ENCODE measurements at places on chromosomes 11 and 22.

- no peak for DNase-seq
These were observed 425.9 kb downstream of the TMEM135 start for GRCh38 chr11:87463486-87464102.

- DNase-seq: no peak
These were observed 349.7 kb downstream of the BUD13 start for GRCh38 chr11:116422956-116423600.

GRCh38 chr11:116336540-116336939, 436.2 kb downstream of the BUD13 start:
- DNase-seq: no peak

DNA sequence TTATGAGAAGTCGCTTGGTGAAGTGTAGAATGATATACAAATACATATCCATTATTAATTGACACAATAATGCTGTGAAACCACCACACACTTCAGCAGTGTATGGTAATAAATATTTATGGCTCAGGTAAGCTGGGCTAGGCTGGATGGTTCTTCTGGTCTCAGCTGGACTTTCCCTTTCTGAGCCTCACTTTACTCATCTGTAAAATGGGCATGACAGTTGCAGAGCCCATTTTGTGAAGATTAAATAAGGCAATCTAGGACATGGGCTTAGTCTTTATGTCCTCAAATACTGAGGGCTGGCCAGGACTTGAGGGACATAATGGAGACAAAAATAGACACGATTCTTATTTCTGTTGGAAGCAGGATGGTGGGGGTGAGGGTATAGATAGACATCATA, 196.1 kb downstream of the MIAT start:
- no peak for DNase-seq

DNA sequence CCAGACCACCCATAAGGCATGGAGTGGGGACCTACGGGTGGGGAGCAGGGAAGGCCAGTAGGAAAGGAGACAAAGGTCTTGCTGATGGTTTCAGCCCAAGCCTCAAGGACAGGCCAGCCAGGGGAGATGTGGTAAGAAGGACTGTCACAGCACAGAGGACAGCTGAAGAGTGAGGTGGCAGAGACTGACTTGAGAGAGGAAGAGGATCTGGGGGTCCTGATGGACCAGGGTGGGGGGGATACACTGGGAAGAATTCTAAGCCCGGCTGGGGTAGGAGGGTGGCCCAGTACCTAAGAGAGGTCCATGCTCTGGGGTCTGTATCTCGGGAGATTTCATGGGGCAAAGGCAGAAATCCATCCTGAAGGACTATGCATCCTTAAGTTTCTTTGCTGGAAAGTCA, 66.1 kb upstream of the THY1 start:
- DNase-seq: no peak

DNA sequence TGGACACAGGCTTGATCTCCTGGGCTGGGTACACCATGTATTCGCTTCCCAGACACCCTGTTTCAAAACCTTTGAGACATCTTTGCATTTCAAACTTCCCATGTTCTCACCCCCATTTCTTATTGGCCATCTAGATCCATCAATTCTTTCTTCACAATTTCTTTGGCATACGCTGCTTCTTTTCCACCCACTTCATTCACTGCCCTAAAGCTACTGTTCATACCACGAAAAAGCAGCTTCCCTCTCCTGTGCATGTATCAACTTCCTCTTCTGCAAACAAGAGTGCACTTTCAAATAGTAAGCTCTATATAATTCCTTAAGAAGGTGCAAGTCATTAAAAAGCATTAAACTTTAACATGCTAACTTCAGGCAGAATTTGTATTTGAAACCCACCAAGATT, 21.4 kb downstream of the UVRAG start:
- no peak for DNase-seq

DNA sequence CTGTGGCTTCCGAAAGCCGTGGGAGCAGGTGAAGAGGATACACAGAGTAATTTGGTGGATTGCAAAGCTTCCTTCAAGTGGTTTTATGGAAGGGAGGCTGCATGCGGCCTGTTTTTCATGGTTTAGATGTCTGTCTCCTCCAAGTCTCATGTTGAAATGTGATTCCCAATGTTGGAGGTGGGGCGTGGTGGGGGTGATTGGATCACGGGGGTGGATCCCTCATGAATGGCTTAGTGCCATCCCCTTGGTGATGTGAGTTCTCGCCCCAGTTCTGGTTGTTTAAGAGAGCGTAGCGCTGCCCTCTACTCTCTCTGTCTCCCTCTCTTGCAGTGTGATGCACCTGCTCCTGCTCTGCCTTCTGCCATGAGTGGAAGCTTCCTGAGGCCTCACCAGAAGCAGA, 247.8 kb upstream of the B3GAT1 start:
- no peak for DNase-seq

DNA sequence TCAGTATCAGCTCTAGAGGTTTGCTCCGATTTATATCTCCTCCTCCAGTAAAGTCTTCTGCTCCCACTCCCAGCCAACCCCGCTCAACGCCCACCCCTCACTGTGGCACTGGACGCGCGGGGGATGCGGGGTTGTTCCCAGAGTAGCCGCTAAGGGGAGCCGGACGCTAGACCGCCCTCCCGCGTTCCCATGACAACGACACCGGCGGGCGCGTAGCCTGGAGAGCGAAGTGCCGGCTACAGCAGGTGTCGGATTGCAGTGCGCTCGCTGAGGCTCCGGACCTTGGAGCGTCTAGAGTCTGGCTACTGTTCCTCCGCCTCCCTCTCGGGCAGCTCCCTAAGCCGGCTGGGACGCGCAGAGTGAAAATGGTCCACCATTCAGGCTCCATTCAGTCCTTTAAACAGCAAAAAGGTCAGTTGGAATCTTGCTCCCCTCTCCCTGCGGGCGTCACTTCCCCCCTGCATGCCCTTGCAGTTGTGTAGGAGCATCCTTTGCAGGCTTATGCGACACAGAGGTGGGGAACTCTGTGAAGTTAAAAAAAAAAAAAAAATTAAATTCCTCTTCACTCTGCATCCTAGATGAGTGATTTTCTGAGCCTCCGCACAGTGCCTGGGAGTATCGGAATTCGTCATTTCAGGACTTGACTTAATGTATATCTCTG, at the start of gene ANO3:
Gene ANO3, plus strand, starts transcription at position 220 of the 661 bp plus-strand sequence. Its CDS starts 146 bp downstream, at position 366.
- no peak for DNase-seq

GRCh38 chr11:312092-312816, 1.6 kb upstream of the IFITM1 start:
- DNase-seq: no peak

DNA sequence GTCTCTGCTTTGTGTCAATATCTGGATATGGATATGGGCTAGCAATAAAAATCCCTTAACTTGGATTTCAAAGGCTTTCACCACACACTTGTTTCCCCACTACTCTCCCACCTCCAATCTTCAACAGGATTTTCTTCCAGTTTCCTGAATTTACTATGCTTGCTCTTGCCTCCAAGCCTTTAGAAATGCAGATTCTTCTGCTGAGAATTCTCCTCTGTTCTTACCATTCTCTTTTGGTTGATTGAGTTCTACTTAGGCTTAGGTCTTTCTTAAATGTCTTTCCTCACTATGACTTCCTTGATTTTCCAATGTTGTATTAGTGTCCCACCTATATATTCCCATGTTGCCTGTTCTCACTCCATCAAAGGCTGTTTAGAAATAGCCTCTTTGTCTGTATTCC, 1502.4 kb upstream of the TENM4 start:
- DNase-seq: no peak

DNA sequence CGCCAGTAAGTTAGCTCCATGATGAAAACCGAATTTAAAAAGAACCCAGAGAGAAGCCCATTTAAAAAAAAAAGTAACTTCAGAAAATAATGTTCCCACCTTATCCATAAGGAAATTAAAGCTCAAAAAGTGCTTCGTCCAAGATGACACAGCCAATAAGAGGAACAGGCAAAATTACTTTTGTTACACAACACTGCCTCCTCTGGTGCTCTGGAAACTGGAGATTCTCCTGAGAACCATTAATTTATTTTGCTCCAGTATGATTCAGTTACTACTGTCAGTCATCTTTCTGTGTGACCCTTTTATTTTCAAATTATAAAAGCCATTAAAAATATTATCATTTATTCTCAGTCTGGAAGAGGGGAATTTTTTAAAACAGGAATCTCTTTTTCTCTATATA, 2.0 kb downstream of the IFT27 start:
- DNase-seq: peak; percentile 64

GRCh38 chr22:46079861-46080821, 70.2 kb upstream of the PPARA start:
- no peak for DNase-seq

- DNase-seq: peak; percentile 21
These were observed 28.5 kb downstream of the DCDC1 start for GRCh38 chr11:31340903-31341572.

- no peak for DNase-seq
These were observed 2.1 kb downstream of the ZP1 start for GRCh38 chr11:60869451-60869825.

GRCh38 chr11:131802440-131803115, 432.2 kb downstream of the NTM start:
- DNase-seq: no peak

GRCh38 chr11:124898263-124898680, 607 bp upstream of the ROBO4 start:
- DNase-seq: no peak

DNA sequence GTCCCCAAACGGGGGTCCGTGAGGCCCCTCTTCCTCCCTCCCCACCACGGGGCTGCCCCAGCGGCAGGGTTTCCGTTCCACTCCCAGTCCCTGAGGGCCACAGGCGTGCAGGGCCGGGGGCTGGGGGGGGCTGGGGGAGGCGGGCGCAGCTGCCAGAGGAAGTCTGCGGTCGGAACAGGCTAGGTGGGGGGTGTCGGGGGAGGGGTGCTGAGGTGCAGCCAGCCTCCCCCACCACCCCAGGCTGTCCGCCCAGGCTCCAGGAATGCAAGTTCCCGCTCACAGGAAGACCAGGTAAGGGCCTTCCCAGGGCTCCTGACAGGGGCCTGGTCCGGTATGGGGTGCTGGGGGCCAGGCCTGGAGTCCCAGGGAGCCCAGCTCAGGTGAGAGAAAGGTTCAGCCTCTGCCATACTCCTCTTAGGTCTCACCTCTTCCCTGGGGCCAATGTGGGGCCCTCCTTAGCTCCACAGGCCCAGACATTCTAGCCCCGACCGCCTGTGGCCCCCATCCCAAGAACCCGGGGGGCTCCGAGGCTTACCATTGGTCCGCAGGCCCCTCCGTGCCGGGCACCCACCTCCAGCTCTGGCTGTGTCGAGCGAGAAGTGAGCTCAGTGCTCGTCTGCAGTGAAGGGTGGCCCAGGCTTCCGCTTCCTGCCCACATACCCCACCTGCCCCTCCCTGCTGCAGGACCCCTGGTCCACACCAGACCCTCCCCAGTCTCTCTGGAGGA, at the start of gene PTPRCAP:
Gene PTPRCAP, minus strand, starts transcription at position 601 of the 727 bp plus-strand sequence. Its CDS starts 63 bp downstream, at position 538.
- DNase-seq: no peak

GRCh38 chr11:1942558-1943260, 4.4 kb upstream of the MRPL23 start:
- DNase-seq: no peak

Measured in hematopoietic multipotent progenitor cell treated with erythropoietin and hydrocortisone succinate and interleukin-3 and kit ligand, for 8 days (in vitro differentiated cells).